ENCODE measurements at places on chromosomes 7 and 10.

DNA sequence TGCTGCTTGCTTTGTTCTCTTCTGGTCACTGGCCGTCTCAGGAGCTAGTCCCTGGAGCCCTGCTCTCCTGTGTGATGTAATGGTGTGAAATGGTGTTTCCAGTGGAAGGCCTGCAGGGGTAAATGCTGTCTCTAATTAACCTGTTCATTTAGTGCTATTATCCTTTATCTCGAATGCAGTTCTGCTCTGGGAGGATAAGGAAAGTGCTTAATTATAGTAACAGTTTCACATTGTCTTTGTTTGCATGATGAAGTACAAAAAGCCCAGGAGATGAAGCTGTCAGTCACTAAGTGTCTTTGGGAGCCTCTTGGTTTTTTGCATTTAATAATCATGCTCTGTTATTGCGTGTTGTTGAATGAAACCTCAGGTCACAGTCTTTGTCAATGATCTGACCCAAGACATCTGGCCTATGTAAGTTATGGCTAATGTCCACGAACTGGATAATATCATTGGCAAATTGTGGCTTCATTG is 755.3 kb upstream of the GALNT17 start:
- DNase-seq = no peak

DNA sequence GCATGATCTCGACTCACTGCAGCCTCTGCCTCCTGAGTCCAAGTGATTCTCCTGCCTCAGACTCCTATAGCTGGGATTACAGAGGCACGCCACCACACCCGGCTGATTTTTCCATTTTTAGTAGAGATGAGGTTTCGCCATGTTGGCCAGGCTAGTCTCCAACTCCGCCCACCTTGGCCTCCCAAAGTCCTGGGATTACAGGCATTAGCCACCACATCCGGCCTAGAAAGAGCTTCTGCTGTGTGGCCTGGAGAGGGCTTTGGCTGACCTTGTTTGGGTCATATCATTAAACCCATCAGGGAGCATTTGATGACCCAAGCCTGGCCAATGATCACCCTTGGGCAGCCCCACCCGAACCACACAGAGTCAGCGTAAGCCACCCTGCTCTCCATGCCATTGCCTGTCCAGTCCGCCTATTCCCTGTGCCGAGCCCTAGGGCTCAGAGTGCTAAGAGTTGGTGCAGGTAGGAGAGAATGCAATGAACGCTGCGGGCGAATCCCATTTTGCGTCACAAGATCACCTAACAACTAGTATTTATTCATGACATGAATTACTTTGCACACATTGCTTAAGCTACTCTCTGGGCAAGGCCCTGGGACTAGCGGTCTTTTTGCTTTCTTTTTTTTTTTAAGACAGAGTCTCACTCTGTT is 22.3 kb upstream of the GDI2 start:
- DNase-seq = no peak

DNA sequence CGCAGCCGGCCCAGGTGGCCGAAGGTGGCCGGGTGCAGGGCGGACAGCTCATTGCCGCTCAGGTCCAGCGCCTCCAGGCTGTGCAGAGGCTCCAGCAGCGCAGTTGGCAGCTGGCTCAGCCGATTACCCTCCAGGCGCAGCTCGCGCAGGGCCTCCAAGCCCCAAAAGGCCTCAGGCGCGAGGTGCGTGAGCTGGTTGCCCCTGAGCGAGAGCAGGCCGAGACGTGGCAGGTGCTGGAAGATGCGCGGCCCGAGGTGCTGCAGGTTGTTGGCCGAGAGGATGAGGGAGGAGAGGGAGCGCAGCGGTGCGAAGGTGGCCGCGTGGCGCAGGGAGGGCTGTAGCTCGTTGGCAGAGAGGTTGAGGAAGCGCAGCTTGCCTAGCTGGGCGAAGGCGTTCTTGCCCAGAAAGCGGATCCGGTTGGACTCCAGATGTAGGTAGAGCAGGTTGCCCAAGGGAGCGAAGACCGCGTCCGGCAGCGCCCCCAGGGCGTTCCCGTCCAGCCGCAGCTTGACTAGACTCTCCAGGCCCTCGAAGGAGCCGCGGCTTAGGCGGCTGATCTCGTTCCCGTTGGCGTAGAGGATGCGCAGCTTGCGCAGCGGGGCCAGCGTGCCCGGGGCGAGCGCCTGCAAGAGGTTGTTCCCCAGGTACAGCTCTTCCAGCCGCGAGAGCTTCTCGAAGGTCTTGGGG is 923 bp downstream of the TRIL start:
- DNase-seq = no peak

DNA sequence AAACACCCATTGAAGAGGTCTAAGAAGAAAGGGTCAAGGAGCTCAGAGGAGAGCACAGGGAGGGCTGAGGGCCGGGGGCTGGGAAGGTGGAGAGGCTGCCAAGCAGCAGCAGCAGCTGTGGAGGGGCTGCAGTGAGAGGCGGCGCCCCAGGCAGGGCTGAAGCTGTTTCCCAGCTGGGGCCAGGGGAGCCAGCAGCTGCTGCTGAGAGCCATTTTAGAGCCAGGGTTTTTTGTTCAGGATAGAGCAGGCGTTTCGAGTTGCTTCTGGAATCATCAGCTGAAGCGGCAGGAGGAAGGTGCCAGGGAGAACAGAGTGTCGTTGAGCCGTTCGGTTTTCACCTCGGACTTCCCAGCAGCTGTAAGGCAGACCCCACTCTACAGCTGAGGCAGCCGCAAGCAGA is 62.7 kb downstream of the LANCL2 start:
- no peak for DNase-seq

DNA sequence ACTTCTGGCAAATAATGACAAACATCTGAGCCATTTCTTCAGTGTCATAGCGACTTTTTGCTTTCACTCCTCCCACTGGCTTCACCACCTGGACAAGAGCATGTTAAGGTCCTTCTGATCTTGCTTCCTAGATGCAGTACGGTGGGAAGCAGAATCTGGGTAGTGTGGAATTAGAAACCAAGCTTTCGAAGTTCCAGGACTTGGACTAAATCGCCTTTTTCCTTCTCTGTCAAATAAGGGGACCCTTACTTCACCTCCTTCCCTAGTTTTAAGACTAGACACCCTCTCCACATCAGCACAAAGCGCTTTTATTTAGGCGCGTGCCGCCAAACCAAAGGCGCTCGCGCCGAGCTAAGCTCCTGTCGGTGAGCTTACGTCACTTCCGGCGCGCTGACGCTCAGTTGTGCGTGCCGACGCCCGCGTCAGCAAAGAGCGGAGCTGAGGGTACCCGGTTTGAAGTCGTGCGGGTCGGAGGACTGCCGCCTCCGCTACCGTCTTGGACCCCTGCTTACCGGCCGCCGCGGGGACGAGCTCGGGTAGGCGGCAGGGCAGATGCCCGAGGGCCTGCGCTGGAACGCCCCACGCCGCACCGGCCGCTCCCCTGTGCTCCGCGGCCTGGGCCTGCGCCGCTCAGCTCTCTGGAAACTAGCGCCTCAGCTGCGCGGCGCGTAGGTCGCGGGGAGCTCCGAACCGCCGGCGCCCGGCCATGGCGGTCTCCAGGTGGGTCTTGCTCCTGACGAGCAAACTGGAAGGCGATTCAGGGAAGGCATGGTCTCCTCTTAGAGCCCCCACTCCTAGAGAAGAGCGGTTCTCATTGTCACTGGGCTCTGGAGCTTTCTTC is at the start of gene BTAF1:
Gene BTAF1 (plus strand): TSS at position 400 of the 841 bp plus-strand sequence. CDS start 307 bp downstream, at position 707.
- peak; percentile 92 for DNase-seq

DNA sequence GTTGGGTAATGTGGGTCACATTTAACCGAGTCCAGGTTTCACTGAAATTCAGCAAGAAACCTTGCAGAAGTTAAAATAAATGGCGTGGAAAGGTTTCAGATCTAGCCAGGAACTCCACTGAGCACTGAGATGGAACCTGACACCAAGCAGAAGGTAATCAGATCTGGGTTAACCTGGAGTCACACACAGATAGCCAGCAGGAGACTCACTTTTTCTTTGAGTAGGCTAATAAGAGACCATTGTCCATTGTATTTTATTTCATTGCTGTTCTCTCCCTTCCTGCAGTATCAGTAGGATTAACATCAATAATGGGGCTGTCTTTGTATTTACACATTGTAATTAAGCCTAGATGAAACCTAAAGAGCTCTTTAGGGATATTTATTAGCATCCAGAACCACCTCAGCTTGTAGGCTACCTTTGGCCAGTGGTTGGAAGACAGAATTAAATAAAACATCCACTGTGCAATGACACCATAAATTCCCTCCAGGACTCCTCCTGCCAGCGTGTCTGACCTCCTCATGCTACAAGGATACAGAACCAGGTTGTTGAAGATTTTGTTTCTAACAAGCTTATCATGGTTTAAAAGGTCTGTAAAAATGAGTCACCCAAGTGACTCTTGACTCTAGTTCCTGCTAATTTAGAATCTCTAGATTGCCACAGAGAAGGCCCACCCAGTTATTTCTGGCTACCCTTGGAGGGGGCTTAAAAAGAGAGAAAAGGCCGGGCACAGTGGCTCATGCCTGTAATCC is 151.1 kb downstream of the SORCS1 start:
- no peak for DNase-seq

DNA sequence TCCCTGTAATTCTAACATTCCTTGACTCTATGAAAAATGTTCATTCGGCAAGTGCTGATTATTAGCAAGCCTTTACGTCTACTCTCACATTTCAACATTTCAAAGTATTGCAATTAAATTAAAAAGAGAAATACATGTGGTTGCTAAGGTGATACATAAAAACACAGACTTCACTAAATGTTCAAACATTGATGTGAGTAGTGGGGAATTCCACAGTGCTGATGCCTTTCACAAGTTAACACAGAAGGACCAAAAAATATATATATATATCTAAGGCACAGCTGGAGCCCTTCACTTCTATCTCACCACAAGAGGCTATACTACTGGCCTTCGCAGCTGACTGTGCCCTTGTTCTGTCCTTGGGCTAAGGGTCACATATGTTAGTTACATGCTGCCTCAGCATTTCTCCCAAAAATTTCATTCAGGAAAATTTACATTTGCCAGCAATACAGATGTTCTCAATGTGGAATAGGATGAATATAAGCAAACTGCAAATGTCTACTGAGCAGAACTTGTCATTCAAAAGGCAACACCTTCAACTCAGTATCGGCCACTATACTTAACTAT is 13.9 kb downstream of the CTTNBP2 start:
- DNase-seq = no peak

GRCh38 chr7:74354009-74354408 is 64.8 kb downstream of the CLIP2 start:
- DNase-seq = no peak

GRCh38 chr7:136064081-136064480 is 86.9 kb upstream of the MTPN start:
- no peak for DNase-seq

GRCh38 chr7:103003004-103003403 is 71.6 kb downstream of the FBXL13 start:
- no peak for DNase-seq

DNA sequence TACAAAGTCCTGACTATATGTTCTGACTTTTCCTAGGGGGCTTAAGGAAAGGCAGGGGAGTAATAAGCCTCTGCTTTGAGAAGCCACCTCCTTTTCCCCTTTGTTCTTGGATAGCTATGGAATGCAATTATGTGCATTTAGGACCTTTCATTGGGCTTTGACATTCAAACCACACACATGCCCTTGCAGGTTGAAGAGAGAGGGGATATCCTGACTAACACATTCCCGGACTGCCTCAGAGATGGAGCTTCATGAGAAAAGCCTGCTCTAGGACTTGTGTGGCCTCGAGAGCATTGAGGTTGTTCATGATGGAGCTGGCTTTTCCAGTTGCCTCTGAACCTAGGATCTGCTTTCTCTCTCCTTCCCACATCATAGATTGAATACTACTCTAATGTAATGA is 694.5 kb downstream of the LRMDA start:
- no peak for DNase-seq

- DNase-seq = no peak
These were observed 81.4 kb upstream of the MGMT start for GRCh38 chr10:129385600-129385999.

DNA sequence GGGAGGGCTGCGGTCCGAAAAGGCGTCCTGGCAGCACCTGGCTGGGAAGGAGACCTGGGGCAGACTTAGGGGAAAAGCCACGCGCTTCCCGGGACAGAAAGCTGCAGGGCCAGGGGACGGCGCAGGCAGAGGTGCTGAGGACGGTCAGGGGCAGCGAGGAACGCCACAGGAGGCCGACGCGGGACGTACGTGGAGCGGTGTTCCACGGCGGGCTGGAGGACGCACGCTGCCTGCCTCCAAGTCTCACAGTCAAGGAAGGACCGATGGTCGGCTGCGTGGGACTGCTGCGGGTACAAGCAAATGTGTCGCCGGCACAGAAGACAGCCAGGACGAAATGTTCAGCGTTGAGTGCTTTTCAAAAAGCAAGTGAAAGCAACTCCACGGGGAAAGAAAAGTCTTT is 245.2 kb downstream of the ELFN1 start:
- no peak for DNase-seq

DNA sequence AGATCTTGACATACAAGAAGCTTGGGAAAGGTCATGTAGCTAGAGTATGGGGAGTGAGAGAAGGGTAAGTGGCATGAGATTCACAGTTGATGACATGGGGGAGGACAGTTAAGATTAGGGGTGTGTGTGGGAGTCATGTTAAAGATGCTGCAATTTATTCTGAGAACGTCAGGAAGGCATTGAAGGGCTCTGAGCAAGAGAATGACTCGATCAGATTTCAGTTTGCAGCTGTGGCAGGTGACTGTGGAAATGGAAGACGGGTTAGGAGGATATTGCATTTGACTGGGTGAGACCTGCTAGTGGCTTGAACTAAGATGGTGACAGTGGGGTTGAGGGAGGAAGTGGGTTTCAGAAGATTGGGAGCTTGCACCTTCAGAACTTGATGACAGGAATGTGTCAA is 5.6 kb downstream of the CDC123 start:
- DNase-seq = no peak

DNA sequence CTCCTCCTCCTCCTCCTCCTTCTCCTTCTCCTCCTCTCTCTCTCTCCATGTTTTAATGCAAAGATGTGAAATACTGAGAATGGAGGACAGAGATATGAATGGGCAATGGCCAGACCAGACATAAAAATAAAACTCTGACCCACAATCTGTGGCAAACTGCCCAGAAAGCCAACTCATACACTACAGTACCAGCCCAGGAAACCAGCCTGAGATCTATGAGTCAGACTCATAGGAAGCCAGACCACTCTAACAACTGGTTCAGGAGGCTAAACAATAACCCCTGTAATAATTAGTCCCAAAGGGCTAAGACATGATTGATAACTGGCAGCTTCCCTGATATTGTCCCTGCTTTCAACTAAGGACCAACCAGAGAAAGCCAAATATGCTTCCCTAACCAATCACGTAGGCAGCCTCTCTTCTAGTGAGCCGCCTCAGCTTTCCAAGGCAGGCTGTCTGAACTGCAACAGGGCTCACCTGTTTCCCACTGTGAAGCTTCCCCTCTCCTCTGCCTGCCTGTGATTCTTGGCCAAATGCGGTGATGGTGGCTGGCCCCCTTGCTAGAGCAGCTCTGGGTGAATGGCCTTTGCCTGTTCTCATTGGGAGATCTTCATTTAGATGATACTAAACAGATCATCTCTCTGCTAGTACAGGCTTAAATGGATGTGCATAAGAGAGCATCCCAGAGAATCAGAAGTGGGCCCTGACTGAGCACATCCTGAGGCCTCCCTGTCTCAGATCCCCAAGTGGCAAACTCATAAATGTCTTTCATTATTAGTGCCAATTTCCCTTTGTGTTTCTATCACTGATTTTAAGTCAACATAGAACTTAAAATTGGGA is 817.6 kb downstream of the TNS3 start:
- no peak for DNase-seq
